ENCODE measurements at places on chromosomes 13 and 19.
A peak's percentile ranks its signal among the peaks of the same experiment; 100 is the strongest.

DNA sequence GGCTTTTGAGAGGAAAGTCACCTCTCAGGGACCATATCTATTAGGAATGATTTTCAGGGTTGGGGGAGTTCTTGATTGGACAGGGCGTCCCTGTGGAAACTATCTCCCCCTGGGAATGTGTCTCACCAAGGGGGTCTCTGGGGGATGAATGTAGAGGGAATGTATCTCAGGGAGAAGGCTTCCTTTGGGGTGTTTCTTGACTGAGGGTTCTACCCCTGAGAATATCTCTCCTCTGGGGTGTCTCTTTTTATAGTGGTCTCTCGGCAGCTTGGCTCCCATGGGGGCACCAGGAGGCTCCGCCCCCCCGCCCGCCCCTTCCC is 1.0 kb downstream of the RTBDN start:
- DNase-seq = no peak

DNA sequence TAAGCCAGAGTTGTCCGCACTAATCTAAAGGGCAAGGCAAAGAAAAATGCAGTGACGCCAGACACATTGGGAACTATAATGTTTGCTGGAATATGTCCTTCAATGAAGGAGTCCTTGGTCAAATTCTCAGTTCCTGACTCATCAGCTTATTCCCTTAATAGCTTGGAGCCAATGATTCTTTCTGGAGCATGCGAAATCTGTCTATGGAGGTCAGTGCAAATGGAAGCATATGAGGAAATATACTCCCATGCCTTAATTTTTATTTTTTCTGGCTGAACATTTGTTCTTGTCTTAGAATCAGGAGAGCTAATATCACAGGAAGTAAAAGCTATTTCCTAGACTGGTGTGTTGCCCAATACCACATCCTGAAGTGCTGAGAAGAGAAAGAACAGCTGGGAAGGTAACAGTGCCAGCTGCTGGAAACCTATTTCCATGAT is 289.8 kb upstream of the SPRY2 start:
- DNase-seq = peak; percentile 5

DNA sequence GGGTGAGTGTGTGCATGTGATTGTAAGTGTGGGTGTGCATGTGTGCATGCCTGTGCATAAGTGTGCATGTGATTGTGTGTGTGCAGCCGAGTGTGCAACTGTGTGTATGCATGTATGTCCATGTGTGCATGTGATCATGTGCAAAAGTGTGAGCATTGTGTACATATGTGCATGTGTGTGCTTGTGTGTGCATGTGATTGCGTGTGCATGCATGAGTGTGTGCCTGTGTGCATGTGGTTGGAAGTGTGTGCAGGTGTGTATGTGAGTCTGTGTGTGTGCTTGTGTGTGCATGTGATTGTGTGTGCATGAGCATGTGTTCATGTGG is 3.5 kb downstream of the PODNL1 start:
- no peak for DNase-seq

DNA sequence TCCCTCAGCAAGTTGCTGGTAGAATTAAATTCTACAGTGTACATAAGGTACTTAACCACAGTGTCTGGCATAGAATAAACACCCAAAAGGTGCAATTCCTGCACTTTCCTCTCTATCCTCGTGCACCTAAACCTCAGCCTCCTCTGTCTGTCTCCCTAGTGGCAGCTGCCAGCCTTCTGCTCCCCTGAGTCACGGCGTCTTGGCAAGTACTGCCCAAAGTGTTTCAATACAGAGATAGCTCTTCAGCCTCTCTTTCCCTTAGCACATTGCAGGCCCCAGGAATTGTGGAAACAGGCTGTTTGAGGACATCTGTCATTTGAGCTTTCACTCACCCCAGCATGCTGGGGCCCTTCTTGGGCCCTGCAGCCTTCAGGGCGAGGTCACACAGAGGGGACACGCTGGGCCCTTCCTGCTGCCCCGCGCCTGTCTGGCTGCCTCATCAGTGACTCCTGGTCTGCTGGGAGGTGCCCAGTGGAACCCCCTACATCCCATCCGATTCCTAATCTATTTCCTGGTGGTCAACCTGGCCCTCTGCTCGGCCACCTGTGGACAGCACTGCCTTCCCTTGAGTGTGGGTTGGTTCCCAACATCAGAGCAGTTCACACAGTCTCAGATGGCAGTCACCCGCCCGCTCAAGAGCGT is 19.3 kb downstream of the COL4A2 start:
- no peak for DNase-seq

GRCh38 chr13:49733181-49733951 is 42.1 kb upstream of the EBPL start:
- peak; percentile 30 for DNase-seq

- no peak for DNase-seq
Measured at GRCh38 chr13:110633776-110634175, 18.4 kb downstream of the NAXD start.

- DNase-seq = peak; percentile 100
Measured at GRCh38 chr19:1102407-1103131, 1.2 kb upstream of the GPX4 start.

DNA sequence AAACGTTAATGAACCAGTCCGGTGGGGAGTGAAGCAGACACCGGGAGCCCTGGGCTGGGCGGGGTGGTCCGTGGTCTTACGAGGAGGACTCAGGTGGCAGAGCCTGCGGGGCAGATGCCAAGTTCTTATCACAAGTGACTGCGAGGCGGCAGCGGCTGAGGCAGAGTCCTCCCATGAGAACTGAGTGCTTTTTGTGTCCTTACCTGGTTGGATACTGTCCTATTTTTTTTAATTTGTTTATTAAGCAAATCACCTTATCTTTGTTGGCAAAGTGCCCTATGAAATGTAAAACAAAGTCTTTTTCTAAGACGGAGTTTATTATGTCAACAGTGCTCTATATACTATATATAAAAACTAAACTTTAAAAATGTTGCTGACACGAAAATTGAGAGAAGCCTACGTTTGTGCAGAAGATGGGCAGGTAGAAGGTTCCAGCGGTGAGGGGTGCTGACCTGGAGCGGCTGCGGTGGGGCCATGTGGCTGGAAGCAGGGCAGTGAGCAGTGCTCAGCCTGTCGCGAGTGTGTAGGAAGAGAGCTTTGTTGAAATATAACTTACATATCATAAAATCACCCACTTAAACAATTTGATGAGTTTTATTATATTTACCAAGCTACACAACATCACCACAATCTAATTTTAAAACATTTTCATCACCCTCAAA is 82.2 kb downstream of the ATP11A start:
- no peak for DNase-seq

DNA sequence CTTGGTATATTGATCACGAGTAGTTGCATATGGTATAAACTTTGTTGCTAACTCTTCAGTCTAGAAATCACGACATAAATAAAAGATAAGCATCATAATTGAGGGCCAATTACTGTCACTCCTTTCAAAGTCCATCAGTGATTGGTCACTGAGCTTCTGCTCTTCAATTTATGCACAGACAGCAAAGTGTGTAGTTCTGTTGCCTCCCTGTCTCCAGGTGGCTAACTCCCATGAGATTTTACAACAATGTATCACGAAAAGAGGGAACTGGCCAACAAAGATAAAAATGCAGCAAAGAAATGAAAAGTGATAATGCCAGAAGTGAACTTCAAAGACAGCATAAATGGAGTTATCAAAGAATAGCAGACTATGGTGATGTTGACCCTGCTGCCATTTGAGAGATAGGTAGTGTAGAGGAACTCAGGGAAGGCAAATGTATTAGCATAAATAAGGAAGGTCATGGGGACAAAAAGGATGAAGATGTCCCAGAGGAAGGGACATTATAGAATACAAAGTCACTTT is 12.7 kb upstream of the TNFSF14 start:
- DNase-seq = no peak

GRCh38 chr13:35957241-35957731 is 173.9 kb downstream of the DCLK1 start:
- no peak for DNase-seq

- DNase-seq = no peak
Measured at GRCh38 chr13:42063105-42063504, 14.7 kb downstream of the DGKH start.

DNA sequence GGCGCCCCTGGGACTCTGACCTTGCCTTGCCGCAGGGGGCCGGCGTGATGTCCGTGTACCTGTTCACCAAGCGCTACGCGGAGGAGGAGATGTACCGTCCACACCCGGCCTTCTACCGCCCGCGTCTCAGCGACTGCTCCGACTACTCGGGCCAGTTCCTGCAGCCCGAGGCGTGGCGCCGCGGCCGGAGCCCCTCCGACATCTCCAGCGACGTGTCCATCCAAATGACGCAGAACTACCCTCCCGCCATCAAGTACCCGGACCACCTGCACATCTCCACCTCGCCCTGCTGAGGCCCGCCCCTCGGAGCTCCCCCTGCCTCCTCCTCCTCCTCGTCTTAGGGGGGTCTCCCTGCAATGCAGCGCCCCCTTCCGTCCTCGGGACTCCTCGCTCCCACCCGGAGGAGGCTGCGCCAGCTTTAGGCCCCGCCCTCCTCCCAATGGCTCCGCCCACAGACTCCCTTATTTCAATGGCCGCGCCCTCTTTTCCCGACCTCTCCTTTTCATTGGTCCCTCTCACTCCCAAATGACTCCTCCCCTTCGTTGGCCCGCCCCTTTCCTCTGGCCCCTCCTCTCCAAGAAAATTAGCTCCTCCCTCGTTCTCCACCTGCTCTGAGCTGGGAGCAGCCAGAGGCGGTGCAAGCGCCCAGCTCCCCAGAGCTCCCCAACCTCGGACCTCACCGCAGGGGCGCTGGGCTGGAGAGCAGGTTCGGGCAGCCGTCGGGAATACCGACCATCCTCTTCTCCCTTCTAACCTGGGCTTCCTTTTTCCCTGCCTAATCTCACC is 20.5 kb upstream of the CACNG8 start:
- no peak for DNase-seq

DNA sequence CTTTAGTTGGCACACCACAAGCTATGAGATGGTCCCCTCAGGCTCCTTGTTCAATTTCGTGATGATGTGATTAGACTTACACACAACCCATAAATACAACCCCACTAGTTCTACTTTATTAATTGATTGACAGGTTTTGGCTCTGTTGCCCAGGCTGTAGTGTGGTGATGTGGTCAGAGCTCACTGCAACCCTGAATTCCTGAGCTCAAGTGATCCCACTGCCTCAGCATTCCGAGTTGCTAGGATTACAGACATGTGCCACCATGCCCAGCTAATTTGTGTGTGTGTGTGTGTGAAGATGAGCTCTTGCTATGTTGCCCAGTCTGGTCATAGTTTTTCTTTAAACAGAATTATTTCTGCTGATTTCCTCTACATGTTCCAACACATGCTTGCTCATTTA is 17.5 kb upstream of the HTR2A start:
- no peak for DNase-seq

DNA sequence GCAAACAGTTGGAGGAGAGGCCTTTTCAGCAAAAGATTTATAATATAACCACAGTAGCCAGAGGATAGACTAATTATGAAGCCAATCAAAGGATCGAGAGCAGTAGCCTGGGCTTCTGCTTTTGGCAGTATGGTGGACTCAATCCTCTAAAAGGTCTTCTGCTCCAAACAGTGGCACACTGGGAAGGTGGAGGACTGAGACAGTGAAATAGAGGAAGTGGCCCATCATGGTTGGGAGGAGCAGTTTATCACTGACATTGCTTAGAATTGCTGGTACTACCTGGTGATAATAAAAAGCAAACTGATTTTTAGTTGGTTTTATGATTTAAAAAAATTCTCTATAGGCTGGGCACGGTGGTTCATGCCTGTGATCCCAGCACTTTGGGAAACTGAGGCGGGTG is 20.9 kb upstream of the PLAUR start:
- no peak for DNase-seq

GRCh38 chr13:43242040-43242439 is 218.7 kb downstream of the DNAJC15 start:
- DNase-seq = no peak

GRCh38 chr19:18772620-18773587 is 18.2 kb downstream of the COMP start:
- DNase-seq = no peak

DNA sequence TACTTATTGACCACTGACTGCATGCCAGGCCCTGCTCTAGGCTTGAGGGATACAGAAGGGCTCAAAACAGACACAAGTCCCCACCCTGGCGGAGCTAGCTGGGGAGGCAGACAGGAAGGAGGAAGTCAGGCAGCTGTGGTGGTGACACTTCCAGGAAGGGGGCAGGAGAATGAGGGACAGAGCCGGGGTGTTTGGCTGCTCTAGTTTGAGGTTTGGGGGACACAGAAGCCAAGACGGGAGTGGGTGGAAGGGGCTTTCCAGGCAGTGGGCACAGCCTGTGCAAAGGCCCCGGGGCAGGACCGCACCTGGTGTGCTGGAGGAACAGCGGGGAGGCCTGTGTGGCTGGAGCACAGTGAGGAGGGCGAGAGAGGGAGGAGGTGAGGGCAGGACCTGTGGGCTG is 4.0 kb downstream of the MRPL54 start:
- no peak for DNase-seq

- no peak for DNase-seq
Measured at GRCh38 chr19:55305491-55305890, 19.6 kb downstream of the TMEM150B start.

GRCh38 chr13:79943346-79944023 is 397.4 kb downstream of the SPRY2 start:
- no peak for DNase-seq

- DNase-seq = no peak
Measured at GRCh38 chr13:49807681-49808080, 15.2 kb upstream of the KPNA3 start.

DNA sequence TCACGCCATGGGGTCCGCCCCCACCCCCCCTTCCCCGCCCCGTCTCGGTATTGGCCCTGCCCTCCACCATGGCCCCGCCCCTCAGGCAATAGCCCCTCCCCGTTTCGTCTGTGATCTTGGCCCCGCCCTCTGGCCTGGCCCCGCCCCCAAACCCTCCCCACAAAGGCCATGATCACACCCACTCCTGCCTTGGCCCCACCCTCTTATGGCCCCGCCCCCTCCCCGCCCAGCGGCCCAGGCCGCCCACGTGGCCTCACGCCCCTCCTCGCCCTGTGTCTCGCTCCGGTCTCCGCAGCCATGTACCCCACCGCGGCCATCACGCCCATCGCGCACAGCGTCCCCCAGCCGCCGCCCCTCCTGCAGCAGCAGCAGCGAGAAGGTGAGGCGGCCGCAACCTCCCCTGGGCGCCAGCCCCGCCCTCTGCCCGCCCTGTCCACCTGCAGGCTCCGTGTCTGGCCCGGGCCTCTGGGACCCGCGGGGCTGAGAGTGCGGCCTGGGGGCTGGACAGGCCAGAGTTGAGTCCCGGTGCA is 61.3 kb downstream of the CELF5 start:
- no peak for DNase-seq

DNA sequence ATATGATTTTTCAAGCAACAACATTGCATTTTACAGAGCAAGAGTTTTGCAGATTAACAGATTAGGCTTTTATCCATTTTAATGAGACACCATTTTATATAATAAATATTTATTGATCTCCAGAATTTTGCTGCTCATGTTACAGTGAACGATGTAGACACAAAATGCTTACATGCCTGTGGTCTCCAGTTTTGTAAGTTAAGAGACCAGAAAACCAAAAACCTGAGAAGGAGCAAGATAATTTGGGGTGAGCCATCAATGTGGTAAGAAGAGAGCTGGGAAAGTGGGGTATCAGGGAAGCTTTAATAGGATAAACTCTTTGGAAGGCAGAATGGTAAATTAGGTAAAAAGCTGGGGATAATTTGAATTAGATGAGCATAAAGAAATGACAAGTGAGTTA is 2100.5 kb upstream of the PCDH20 start:
- DNase-seq = no peak

Measured in astrocyte (in vitro differentiated cells and primary cell).